Fibroblast of skin of left quadriceps (primary cell): ENCODE measurements at places on chromosomes 1 and 21.

- DNase-seq, result no peak
These were observed 359.0 kb downstream of the RGS7 start for GRCh38 chr1:240998024-240998423.

- DNase-seq, result peak; percentile 20
These were observed 782 bp downstream of the CSDE1 start for GRCh38 chr1:114756949-114757454.

- no peak for DNase-seq
These were observed 36.3 kb downstream of the PKP1 start for GRCh38 chr1:201319631-201320030.

GRCh38 chr1:85028151-85028550 is 20.1 kb downstream of the MCOLN3 start:
- no peak for DNase-seq

- DNase-seq, result no peak
These were observed 482 bp upstream of the MTR start for GRCh38 chr1:236794585-236795034.

DNA sequence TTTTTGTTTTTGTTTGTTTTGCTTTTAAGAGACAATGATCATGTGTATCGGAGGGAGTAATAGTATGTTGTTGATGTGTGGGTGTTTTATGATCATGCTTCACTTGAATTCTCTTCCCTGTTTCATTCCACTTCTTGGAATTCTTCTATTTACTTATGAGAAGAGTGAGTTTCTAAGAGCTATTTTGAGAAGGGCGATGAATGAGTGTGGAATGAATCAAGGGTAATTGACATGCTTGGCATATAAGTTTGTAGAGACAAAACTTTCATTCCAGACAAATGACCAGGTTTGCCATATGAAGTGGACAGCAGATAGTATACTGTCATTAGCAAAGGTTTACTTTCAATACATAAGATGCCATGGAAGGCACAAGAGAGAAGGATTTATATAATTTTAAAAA is 42.3 kb upstream of the PDC start:
- DNase-seq, result peak; percentile 46

DNA sequence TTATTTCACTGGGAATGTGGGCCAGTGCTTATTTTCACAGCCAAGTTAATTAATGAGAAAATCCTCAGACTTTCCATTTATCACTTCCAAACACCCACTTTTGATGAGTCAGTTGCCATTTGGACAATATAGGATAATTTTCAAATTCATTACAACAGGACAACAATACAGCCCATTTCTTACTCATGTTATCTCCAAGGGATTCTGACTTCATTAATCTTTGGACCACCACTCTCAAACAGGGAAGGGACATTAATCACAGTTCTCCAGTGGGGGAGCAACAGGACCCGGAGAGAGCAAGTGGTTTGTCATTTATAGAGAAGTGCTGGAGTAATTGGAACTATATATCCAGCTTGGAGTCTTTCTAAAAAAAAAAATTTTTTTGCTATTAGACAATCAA is 38.7 kb downstream of the JUN start:
- no peak for DNase-seq

GRCh38 chr1:160099716-160100375 is 1.4 kb upstream of the IGSF8 start:
- DNase-seq, result no peak

DNA sequence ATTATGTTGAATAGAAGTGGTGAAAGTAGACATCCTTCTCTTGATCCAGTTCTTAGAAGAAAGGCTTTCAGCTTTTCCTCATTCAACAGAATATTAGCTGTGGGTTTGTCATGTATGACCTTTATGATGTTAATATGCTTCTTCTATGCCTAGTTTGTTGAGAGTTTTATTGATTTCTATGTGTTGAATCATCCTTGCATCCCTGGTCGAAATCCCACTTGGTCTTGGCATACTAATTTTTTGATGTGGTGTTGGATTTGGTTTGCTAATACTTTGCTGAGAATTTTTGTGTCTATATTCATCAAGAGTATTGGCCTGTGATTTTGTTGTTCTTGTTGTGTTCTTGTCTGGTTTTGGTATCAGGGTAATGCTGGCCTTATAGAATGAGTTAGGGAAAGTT is 20.9 kb downstream of the CD55 start:
- DNase-seq, result no peak

- no peak for DNase-seq
These were observed 116.1 kb upstream of the SPATA6 start for GRCh38 chr1:48588061-48588460.

DNA sequence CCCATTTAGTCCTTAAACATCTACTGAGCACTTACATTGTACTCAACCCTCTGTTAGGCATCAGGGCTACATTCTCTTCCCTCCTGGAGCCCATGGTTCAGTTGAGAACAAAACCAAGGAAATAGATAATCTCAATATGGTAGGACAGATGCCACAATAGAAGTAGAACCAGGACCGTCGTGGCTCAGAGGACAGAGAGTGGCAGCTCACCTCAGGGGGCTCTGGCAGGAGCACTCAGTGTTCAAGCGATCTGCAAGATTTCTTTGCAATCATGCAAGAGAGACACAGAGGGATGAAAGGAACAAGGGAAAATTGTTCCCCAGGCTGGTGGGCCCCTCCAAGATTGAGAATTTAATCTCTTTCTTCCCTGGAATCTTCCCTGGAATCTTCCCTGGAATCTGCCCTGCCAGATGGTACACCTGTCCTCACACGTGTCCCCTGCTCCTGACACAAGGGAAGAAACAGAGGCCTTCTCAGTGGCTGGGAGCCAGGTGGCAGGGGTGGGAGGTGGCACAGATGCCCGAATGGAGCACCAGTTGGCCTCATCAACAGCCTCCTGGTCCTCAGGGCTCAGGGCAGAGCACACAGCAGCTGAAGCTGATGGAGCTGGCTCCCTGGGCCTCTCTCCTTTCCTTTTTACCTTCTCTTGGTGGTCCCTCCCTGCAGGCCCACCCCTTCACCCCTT is 135.4 kb downstream of the PLXNA2 start:
- DNase-seq, result no peak

DNA sequence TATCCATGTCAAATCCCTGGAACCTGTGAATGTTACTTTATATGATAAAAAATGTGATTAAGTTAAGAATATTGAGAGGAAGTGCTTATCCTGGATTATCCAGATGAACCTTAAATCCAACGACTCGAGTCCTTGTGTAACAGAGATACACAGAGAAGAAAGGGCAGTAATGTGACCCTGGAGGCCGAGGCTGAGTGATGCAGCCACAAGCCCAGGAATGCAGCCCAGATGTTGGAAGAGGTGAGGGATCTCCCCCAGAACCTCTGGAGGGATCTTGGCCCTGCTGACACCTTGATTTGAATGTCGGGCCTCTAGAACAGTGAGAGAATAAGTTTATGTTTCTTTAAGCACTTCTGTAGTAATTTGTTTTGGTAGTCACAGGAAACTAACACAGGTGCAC is 18.0 kb downstream of the LPGAT1 start:
- no peak for DNase-seq

DNA sequence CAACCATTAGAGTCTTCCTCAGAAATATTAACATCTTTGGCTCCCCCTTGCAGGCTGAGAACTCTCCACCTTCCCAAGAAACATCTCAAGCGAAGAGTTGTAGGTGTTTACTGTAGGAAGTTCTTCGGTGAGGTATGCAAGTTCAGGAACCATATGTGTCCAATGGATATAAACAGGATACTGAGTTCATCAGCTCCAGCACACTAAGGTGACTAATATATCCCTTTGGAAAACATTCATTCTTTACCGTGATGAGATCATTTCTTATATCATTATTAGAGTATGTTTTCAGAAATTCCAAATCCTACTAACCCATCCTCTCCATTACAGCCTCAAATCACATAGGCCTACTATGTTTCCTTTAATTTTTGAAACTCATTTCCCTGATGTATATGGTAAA is 37.3 kb upstream of the PRMT6 start:
- peak; percentile 19 for DNase-seq

- DNase-seq, result no peak
These were observed 676 bp upstream of the PADI2 start for GRCh38 chr1:17119773-17120480.

DNA sequence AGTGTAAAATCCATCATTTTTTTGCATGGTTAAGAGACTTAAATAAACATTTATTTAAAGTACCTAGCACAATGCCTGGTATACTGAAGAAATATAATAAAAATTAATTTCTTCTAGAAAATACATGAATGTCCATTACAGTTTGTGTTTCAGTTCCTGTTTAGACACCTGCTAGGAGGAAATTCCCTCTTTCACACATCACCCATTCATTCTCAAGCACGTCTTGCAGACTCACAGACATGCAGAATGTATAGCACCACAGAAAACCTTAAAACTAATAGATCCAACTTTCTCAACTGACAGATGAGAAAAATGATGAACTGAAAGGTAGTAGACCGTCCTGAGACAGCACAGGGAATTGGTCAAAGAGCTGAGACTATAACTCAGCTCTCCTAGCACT is 172.2 kb upstream of the C8B start:
- no peak for DNase-seq

DNA sequence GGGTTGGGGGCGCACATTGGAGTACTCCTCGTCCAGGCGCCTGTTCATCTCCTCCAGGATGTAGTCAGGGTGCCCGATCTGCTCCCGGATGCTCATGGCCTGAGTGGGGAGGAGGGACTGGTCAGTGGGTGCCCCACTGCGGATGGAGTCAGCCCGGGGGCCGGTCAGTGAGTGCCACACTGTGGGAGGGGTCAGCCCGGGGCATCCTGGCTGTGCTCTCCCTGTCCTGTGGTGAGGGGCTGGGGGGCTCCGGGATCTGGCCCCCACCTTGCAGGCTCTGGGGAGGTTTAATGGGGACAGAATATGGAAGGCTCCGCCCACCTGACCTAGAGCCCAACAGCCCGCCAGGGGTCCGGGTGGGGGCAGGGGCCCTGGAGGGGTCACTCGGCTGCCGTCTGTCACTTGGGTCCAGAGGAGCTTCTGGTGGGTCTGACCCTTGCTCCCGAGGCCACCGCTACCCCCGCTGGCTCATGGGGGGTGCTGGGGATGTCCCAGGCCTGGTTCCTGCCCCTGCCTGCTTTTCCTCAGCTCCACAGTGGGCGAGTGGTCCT is 8.8 kb downstream of the PRXL2B start:
- DNase-seq, result no peak
